ENCODE measurements at places on chromosomes 3 and 15.

GRCh38 chr15:65930134-65930533 lies 60.8 kb downstream of the RAB11A start:
- DNase-seq, result no peak

DNA sequence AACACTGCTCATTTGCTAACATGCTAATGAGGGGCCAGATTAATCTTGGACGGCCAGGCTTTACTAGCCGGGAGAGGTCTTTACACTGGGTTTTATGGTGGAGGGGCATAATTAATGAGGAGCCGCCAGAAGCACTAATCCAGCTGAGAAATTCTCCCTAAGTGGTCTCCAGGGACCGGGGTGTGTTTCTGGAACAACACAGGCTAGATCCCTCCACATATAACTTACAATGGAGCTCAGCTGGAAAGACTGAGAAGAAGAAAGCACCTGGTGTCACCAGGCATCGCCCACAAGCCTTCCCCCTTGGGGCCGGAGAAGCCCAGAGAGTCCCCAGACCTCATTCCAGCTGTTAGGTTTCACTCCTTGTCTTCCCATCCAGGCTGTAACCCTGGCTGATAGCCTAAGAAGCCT lies 127.5 kb downstream of the MEGF11 start:
- DNase-seq, result no peak

- DNase-seq, result no peak
Measured at GRCh38 chr15:93093765-93094164, 4.8 kb upstream of the RGMA start.

DNA sequence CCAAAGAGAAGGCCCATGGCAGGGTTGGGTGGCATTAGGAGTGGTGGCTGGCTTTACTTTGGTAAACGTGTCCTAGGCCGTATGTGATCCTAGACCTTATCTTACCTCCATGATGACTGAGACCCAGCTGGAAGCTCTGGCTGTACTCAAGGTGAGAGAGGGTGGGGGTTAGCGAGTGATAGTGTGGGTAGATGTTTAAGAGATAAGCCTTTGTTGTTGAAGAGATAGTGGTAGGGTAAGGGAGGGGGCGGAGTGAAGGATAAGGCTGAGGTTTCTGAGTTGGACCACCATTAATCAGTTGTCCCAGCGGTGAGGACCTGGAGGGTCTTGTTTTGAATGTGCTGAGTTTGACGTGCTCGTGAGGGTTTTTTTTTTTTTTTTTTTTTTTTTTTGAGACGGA lies 61.5 kb upstream of the ULK4 start:
- DNase-seq, result no peak
